Panc1 (cell line): ENCODE measurements at places on chromosomes 1 and 21. TPM values are rescaled to one million over a fixed set of nuclear protein-coding genes. Genes with fewer than 3 reads are reported as not detected.

The OLFML2B gene
- total RNA-seq = 1.5 TPM

The CLCA4 gene
- total RNA-seq = 0.08 TPM

The CDC14A gene
- total RNA-seq = 6.6 TPM

The PLA2G4A gene
- not detected for total RNA-seq

The PLA2G2A gene
- total RNA-seq = not detected

The DARS2 gene
- total RNA-seq = 28.8 TPM

The LINGO4 gene
- not detected for total RNA-seq

The ARID1A gene
- total RNA-seq = 110 TPM

The HMCN1 gene
- 0.23 TPM for total RNA-seq

The CFAP74 gene
- not detected for total RNA-seq

GRCh38 chr1:15870421-15870820 lies 22.9 kb downstream of the SPEN start:
- H3K4me3 ChIP-seq = no peak overlapping the region
- no peaks in the 10 kb centered on the region for H3K27me3 ChIP-seq
- no peak for DNase-seq
- no peaks in the 10 kb centered on the region for H3K4me1 ChIP-seq
- H3K27ac ChIP-seq = no peak overlapping the region
- H3K36me3 ChIP-seq = 0 out of 2 replicates have a peak, but pooled peaks cover 5% of the 10 kb centered on the region

- no peaks in the 10 kb centered on the region for H3K36me3 ChIP-seq
- no peak overlapping the region for H3K27ac ChIP-seq
- H3K27me3 ChIP-seq = no peaks in the 10 kb centered on the region
- DNase-seq = no peak
These were observed 481.8 kb upstream of the NFIA start for GRCh38 chr1:60600532-60600931.

DNA sequence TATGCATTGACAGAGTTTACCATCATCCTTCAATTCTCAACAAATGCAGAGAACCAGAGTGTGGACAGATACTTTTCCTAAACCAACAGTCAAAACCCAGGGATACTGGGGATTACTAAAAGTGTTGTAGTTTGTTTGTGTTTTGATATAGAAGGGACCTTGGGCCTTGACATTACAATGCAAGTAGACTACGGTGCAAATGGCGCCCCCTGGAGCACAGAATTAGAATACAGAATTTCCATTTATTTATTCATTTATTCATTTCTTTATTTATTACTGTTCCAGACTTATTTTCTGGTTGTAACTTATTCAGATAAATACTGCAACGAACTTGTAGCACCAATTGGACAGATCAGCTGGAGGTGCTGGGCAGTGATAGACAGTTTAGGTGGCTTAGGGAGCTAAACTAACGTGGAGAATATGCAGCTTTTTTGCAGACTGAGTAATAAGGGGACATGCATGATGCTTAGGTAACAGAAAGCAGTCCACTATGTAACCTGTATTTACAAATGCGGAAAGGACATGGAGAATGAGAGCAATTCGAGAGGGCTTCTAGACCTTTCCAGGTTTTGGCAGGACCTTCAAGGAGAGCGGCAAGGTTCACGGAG lies 42.6 kb downstream of the KIRREL1 start:
- no peaks in the 10 kb centered on the region for H3K27me3 ChIP-seq
- peak overlapping the region; percentile 64 for H3K27ac ChIP-seq
- peaks cover 48% of the 10 kb centered on the region for H3K4me1 ChIP-seq
- DNase-seq = no peak
- no peak overlapping the region for H3K4me3 ChIP-seq

DNA sequence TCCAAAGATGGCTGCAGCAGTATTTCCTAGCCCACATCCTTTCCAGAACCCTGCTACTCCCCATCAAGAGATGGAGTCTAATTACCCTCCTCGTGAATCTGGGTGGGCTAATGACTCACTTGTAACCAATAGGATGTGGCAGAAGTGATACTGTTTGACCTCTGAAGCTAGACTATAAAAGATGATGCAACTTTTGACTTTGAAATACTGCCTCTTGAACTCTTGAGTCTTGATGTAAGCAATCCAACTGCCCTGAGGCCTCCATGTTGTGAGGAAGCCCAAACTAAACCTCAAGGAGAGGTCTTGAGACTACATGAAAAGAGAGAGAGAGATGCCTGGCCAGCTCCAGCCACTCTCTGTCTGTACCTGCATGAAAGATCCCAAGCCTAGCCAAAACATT lies 29.5 kb downstream of the LMO4 start:
- H3K27ac ChIP-seq = no peak overlapping the region
- no peaks in the 10 kb centered on the region for H3K27me3 ChIP-seq
- H3K4me1 ChIP-seq = no peaks in the 10 kb centered on the region
- no peaks in the 10 kb centered on the region for H3K36me3 ChIP-seq
- no peak for DNase-seq

- peaks cover 7% of the 10 kb centered on the region; the same call in 1 of the 2 replicates for H3K36me3 ChIP-seq
- no peaks in the 10 kb centered on the region for H3K27me3 ChIP-seq
- no peaks in the 10 kb centered on the region for H3K4me1 ChIP-seq
- DNase-seq = no peak
- no peak overlapping the region for H3K27ac ChIP-seq
These were observed 26.8 kb downstream of the DNAJC11 start for GRCh38 chr1:6674771-6675170.

- peak overlapping the region; percentile 88 for H3K27ac ChIP-seq
- H3K36me3 ChIP-seq = peaks cover 2% of the 10 kb centered on the region
- no peak for DNase-seq
- no peaks in the 10 kb centered on the region for H3K27me3 ChIP-seq
- H3K4me3 ChIP-seq = peak overlapping the region; percentile 64
- peaks cover 44% of the 10 kb centered on the region for H3K4me1 ChIP-seq
These were observed 2.2 kb downstream of the PPP2R5A start for GRCh38 chr1:212287261-212287895.

DNA sequence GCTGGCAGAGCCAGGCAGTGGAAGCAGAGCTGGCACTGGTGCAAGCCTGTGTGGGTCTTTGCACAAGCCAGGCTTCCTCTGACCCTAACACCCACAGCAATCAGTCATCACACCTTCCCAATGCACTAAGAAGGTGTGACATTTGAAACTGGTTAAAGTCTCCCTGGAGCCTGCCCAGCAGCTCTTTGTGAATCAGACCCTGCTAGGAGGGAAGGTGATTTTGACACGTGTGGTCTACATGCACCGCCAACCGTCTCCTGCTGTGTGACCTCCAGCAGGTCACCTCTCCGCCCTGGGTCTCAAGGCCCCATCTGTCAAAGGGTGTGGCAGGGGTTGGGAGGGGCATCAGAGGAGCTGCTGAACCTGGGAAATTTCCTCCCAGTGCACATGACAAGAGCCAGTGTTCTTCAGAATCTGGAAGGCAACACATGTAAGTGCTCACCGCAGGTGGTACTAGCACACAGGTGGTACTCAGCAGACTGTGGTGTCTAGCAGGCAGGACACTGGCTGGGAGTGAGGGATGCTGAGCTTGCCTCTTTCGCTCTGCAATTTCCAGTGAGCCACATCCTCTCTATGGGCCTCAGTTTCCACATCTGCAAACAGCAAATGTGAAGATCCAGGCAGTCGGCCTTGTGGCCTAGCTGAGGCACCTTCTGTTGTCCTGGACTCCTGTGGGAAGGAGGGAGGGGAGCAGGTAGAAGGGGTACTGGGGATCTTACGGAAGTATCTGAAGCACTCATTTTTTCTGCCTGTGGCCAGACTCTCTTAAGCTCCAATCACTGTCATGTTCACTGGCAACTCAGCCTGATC lies 123.2 kb downstream of the DMRTB1 start:
- H3K36me3 ChIP-seq = no peaks in the 10 kb centered on the region
- no peaks in the 10 kb centered on the region for H3K4me1 ChIP-seq
- no peak overlapping the region for H3K4me3 ChIP-seq
- DNase-seq = no peak

- H3K4me3 ChIP-seq = no peak overlapping the region
- H3K36me3 ChIP-seq = no peaks in the 10 kb centered on the region; the same call in 1 of the 2 replicates
- peak overlapping the region; percentile 19; the same call in 1 of the 2 replicates for H3K27ac ChIP-seq
- DNase-seq = no peak
- no peaks in the 10 kb centered on the region for H3K27me3 ChIP-seq
These were observed 179.9 kb downstream of the VPS13D start for GRCh38 chr1:12409681-12410080.

- H3K36me3 ChIP-seq = peaks cover 9% of the 10 kb centered on the region; the same call in 1 of the 2 replicates
- H3K27me3 ChIP-seq = no peaks in the 10 kb centered on the region
- no peak overlapping the region for H3K4me3 ChIP-seq
- DNase-seq = no peak
These were observed 4.7 kb downstream of the CAP1 start for GRCh38 chr1:40045182-40045581.

GRCh38 chr1:201539561-201540431 lies 869 bp downstream of the NAV1 start:
- peaks cover 22% of the 10 kb centered on the region for H3K4me1 ChIP-seq
- peak overlapping the region; percentile 80 for H3K4me3 ChIP-seq
- peak overlapping the region; percentile 39 for H3K27ac ChIP-seq

DNA sequence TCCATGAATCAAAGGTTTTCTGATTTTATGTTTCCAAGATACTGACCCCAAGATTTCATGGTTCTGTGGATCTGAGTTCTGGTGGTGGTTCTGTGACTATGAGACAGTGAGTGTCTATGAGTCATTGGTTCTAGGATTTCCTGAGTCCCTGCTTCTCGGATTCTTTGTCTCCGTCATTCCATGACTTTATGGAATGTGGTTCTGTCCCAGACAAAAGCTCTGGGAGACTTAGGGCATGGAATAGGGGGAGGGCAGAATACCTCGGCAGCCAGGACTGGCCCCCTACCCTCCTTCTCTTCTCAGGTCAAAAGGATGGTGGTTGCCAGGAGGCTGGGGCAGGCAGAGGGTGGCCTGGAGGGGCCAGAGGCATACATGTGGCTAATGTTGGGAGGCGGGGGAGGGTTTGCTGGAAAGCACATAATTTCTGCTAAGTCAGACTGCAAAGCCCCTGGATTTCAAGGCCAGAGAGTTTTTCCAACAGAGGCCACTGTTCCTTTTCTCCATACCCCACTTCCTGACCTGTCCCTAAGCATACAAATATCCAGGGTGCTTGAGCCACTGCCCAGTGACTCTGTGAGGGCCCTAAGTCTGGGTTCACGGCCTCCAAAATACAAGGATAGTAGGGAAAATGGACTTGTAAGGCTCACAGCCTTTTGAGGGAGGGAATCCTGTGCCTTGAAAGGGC lies 17.2 kb downstream of the CDCP2 start:
- H3K4me3 ChIP-seq = no peak overlapping the region
- no peaks in the 10 kb centered on the region for H3K36me3 ChIP-seq
- DNase-seq = no peak
- no peak overlapping the region for H3K27ac ChIP-seq

GRCh38 chr1:3225661-3226060 lies 156.7 kb downstream of the PRDM16 start:
- H3K27ac ChIP-seq = no peak overlapping the region
- DNase-seq = no peak
- H3K4me3 ChIP-seq = no peak overlapping the region
- no peaks in the 10 kb centered on the region for H3K36me3 ChIP-seq
- H3K4me1 ChIP-seq = peaks cover 4% of the 10 kb centered on the region

DNA sequence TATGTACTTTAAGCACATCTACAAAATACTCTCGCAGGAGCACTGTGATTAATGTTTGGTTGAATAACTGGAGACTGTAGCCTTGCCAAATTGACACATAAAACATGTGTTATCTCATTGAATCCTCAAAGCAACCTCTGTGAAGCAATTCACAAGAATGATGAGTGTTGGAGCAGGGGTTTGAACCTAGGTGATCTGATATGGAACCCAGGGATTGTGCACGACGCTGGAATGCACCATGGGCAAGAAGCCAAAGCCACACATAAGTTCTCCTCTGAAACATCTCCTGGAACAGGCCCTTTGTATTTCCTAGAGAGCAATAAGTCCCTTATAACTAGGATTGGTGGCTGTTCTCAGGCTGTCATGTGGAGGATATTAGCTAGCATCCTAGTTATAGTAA lies 124.6 kb upstream of the IVNS1ABP start:
- H3K36me3 ChIP-seq = no peaks in the 10 kb centered on the region
- no peak overlapping the region for H3K4me3 ChIP-seq
- no peak for DNase-seq
- no peak overlapping the region for H3K27ac ChIP-seq

DNA sequence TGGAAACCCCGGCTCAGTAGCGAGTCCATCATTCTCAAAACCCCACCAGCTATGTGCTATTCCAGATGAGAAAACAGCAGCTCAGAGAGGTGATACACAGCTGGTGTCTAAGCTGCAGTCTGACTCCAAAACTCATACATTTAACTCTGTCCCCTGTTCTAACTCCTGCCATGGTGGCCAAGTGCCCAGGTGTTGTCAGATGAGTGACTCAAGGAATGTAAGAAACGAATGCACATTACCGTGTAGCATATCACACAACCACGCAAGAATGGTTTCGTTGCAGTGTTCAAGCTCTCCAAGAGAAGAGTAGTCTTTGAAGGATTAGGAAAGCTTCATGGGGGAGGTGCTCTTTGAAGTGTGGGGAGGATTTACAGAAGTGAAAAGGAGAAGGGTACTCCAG lies 4.7 kb upstream of the XKR8 start:
- DNase-seq = no peak
- H3K36me3 ChIP-seq = no peaks in the 10 kb centered on the region
- H3K27me3 ChIP-seq = no peaks in the 10 kb centered on the region
- no peak overlapping the region for H3K27ac ChIP-seq
- H3K4me3 ChIP-seq = no peak overlapping the region
- H3K4me1 ChIP-seq = peaks cover 7% of the 10 kb centered on the region; the same call in 1 of the 2 replicates

DNA sequence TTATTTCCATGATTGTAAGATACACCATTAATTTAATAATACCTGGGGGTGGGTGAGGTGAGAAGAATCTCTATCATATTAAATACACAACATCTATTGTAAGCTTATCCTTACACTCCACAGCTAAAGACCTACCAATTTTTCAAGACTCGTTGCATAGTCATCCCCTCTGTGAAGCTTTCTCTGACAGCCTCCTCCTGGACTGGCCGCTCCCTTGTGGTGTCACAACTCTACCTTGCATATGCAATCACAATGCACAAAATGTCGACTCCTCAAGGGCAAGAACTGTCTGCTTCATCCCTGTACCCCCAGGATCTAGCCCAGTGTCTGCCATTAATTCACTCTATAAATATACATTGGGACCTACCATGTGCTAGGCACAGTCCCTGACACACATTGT lies 2.4 kb upstream of the PTGFRN start:
- no peak overlapping the region for H3K4me3 ChIP-seq
- DNase-seq = no peak
- H3K4me1 ChIP-seq = no peaks in the 10 kb centered on the region
- H3K36me3 ChIP-seq = no peaks in the 10 kb centered on the region; the same call in 1 of the 2 replicates
- no peak overlapping the region for H3K27ac ChIP-seq

GRCh38 chr21:42747746-42748351 lies 94.4 kb downstream of the PDE9A start:
- no peak overlapping the region for H3K27ac ChIP-seq
- no peaks in the 10 kb centered on the region for H3K27me3 ChIP-seq
- no peaks in the 10 kb centered on the region for H3K36me3 ChIP-seq
- no peak for DNase-seq
- no peaks in the 10 kb centered on the region for H3K4me1 ChIP-seq
